Nucleus accumbens (tissue), 56 donors: ENCODE measurements at places on chromosomes 13 and 19.

- DNase-seq = no peak
Observed at GRCh38 chr13:97328222-97328790, 105.7 kb upstream of the RAP2A start.

DNA sequence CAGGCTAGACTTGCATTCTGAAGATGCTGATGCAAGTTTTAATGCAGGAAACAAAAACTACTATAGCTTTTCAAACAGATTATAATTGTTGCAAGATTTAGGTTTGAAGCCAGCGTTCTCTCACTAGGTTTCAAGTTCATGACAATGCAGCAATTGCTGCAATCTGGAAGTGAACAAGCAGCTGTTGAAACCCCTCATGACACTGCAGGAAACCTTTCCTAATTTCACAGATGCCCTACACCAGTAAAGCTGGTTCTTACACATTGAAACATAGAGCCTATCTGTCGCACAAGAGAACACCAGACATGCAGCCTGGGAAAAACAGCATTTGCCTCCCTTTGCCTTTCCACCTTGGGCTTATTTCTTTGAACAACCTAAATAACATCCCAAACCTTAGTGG is 1737.2 kb upstream of the MIR17HG start:
- no peak for DNase-seq

GRCh38 chr19:15631817-15632216 is 8.9 kb upstream of the CYP4F3 start:
- DNase-seq = no peak

DNA sequence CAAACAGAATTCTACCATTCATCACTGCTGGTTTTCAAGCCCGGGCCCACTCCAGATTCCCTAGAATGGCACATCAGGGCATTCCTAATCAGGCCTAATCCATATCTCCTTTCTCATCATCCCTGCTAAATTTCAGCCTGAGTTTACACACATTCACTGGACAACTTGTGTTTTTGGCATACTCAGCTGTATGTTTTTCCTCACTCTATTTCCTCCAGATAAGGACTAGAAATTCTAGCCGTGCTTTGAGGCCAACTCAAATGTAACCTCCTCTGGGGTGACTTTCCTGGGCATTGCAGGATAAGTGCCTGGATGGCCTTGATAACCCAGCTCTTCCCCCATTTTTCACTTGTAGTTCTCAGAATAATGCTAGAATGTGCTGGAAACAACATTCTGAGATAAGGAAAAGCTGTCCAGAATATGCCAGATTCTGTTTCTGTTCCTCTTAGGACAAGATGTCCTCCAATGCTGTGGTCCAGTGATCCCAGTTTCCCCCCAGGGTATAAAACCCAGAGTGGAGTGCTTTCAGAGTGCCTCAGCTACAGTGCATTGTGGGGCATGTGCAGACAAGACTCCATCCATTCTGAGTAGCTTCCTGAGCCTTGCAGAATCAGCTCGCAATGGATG is 66.9 kb upstream of the CLDN10 start:
- DNase-seq = no peak

DNA sequence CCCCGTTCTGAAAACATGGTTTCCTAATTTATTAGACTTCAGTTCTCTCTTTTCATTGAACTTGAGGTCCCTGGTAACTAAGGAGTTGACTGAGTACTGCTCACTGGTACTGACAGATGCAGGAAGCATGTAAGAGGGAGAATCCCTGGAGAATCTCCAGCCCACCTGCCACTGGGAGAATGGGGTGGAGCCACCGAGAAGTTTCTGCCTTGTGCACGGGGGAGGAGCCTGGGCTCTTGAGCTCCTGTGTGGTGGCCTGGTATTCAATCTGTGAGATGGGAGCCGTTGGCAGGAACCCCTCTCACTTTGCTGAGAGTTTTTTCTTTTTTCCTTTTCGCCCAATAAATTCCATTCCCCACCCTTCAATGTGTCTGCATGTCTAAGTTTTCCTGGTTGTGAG is 13.2 kb upstream of the AKAP11 start:
- DNase-seq = no peak

GRCh38 chr19:58117841-58118575 is 20.0 kb upstream of the ZSCAN18 start:
- no peak for DNase-seq

- DNase-seq = no peak
Observed at GRCh38 chr19:42246922-42247639, 4.7 kb upstream of the GSK3A start.

DNA sequence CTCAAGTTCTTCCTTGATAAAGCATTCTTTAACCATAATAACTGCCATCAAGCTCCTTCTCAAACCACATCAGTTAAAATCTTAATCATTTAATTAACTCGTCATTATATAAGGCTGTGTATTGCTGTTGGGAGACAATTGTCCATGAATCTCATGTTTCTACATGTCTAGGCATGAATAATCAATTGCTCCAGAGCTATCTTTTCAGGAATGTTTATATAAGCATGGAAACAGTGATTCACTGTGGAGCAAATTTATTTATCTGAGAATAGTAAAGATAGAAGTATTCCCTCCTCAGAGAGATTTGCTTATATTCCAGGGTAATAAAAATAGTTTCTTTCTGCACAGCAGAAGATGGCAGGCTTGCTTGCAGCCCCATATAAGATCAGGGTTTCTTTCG is 71.1 kb downstream of the CBY2 start:
- DNase-seq = no peak

GRCh38 chr13:56902276-56902675 is 238.4 kb upstream of the PRR20A start:
- DNase-seq = no peak

- no peak for DNase-seq
Observed at GRCh38 chr19:33350538-33351309, 22.8 kb upstream of the CEBPG start.

DNA sequence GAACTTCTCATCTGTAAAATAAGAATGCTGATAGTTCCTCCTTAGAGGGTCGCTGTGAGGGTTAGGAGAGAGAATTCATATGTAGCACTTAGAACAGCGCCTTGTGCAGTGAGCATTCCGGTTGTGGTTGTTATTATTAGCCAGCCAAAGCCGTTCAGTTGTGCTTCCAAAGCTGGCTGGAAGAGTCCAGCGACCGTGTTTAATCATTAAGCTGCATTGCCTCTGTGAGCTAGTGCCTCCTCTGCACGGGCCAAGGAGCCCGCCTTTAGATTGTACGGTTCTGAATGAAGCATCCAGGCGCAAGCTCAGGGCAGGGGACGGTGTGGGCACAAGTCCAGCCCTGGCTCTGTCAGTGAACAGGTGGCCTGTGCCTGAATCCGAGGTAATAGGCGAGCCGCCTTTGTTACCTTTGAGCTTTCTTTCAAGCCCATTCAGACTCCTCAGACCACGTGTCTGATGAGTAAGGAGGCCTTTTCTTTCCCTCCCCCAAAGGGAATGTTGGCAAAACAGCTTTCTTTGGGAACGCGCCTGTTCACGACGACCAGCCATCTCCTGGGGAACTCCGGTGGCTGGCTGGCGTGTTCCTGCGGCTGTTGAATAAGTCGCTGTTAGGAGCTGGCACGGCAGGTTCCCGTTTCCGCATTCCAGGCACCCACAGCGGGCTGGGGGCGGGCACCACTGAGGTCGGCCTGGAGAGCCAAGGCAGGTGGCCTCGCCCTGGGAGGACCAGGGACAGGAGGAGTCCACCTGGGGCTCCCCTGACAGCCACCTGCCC is 25.1 kb downstream of the SIPA1L3 start:
- DNase-seq = no peak

DNA sequence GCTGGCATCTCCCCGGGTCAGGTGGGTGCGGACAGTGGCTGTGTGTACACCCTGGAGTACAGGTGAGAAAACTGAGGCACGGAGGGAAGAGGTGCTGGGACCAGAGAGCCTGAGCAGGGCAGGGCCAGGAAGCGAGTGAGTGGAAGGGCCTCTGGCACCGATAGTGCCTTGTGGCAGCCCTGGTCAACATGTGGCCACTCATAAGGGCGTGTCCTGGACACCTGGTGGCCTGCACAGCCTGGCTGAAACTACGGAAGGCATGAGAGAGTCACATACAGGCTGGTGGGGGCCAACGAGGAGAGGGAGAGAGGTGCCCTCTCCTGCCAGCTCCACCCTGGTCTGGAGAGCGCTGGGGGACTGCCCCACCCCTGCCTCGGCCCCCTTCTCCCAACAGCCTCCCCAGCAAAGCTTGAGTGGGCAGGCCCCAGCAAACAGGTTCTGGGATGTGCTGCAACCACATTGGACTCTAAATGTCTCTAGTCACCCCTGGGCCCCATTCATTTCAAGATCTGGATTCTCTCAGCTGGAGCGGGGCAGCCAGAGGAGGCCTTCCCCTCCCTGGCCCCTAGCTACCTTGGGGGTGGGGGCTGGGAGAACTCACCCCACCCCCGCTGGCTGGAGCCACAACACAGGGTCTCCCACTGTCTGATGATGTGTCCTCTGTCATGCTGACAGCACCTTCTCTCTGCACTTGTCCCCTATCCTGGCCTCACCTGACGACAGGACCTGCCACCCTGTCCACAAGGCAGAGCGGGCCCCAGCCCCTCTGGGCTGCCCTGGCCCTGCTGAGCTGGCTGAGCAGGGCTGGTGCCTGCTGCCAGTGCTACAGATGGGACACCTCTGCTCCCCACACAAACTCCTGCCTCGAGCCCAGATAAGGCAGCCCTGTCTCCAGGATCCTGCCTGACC is 5.8 kb downstream of the CBARP start:
- DNase-seq = no peak

- no peak for DNase-seq
Observed at GRCh38 chr13:35621989-35622388, 145.5 kb upstream of the MAB21L1 start.

GRCh38 chr19:49645592-49645991 is 3.6 kb downstream of the SCAF1 start:
- DNase-seq = no peak

DNA sequence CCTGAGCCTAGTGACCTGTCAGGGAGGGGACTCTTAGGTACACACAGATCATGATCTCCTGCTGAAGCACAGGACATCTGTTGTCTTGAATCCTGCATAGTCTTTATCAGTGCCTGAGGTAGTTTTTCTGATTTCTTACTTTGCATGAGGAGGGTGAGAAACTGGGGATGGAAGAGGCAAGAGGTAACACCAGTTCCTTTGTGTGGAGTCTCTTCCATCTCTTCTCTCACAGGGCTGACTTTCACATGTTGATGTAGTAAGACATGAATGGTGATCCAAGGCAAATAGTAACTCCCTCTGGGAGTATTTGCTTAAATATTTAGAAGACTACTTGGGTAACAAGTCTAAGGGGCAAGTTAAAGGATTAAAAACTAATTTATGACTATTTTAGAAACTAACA is 9.5 kb downstream of the NBEA start:
- no peak for DNase-seq

GRCh38 chr13:44128552-44129001 is 245.0 kb upstream of the SERP2 start:
- DNase-seq = no peak

GRCh38 chr19:33860312-33861090 is 63.8 kb downstream of the KCTD15 start:
- no peak for DNase-seq

- DNase-seq = no peak
Observed at GRCh38 chr13:112905990-112906641, 62.9 kb upstream of the MCF2L start.

- DNase-seq = no peak
Observed at GRCh38 chr19:8185343-8186068, 23.7 kb upstream of the CERS4 start.

DNA sequence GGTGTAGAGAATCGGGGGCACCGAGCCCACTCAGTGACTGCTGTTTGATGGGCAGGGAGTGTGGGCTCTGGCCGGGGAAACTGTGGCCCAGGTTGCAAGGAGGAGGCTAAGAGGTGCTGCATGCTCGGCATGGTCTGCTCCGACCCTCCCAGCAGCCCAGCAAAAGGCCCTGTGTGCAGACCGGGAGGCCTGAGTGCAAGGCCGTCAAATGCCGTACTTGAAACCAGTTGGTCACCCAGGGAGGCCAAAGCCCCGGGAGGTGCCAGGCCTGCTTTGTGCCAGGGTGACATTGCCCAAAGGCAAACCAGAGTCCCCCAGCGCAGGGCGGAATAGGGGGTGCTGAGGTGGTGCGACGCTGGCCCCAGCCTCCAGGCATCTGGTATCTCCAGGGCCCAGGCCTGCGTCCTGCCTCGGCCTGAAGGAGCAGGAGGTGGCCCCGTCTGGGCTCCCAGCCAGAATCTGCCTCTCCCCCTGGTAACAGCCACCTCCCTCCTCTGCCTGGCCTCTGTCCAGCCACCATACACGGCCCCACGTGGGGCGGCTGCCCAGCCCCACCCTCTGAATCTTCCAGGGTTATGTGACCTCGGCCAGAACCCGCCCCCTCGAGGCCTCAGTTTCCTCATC is 4.0 kb downstream of the PIK3R2 start:
- DNase-seq = peak; percentile 73

DNA sequence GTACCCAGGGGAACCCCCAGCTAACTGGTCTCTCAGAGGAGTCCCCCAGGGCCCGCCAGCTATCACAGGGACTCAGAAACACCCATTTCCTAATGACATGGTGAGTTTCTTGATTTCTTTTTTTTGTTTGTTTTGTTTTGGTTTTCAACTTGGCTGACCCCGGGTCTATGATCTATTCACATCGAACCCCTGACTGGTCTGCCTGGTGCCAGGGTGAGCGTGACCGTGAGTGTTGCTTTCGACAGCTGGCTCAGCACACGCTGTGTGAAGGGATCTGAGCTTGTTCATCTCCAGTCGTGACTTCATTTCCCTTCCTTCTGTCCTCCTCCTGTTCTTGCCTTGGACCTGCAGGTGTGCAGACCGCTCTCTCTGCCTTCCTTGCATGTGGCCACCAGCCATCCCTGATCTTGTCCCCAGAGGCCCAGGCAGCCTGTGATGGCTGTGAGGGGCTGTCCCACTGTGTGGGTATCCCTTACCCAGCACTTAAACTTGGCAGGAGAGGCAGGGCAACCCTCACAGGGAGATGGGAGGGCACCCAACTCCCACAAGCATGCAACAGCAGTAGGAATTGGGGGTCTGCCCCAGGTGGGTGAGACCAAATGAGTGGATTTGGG is 26.2 kb downstream of the TMEM161A start:
- DNase-seq = no peak

GRCh38 chr13:50340551-50341287 is 325.5 kb downstream of the KCNRG start:
- no peak for DNase-seq

- DNase-seq = no peak
Observed at GRCh38 chr13:52003541-52003940, 7.7 kb downstream of the ATP7B start.

DNA sequence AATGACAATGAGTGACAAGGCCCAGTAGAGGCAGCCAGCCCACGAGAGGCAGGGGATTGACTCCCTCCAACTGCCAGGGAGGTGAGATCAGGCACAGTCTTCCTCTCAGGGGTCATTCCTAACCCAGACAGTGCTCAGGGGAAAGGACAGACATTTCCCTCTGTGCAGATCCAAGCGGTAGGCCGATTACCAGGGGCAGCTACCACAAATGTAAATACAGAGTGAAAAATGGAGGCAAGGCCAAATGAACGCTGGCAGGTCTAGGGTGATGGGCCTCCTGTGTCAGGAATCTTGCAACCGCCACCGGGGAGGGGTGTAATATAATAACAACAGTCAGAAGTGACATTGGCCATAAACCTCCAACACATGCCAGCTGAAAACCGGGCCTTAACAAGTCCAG is 881.4 kb downstream of the UQCRFS1 start:
- DNase-seq = no peak
